ENCODE measurements at places on chromosomes 13 and 19. TPM values are rescaled to one million over a fixed set of nuclear protein-coding genes. Genes with fewer than 3 reads are reported as not detected.

ERICH4 gene
- 0.62 TPM for total RNA-seq

DCT gene
- 0.16 TPM for total RNA-seq

CCDC194 gene
- total RNA-seq: 0.56 TPM

PROZ gene
- total RNA-seq: 0.05 TPM

ZNF90 gene
- total RNA-seq: 7.1 TPM

PEAK3 gene
- total RNA-seq: 0.42 TPM

HS6ST3 gene
- 0.05 TPM for total RNA-seq

KLK1 gene
- total RNA-seq: 0.14 TPM

ZNF490 gene
- total RNA-seq: 10.1 TPM

MRPL4 gene
- 66.6 TPM for total RNA-seq

SRRM5 gene
- total RNA-seq: 2.3 TPM

PBX4 gene
- total RNA-seq: not detected

NDUFS7 gene
- total RNA-seq: 82.8 TPM

All from motor neuron (in vitro differentiated cells).